ENCODE measurements at places on chromosomes 7 and 10. TPM values are rescaled to one million over a fixed set of nuclear protein-coding genes. Genes with fewer than 3 reads are reported as not detected.

Gene SLC26A3
- total RNA-seq: not detected

Gene TFPI2
- total RNA-seq: 14.4 TPM

Gene DENND2A
- 39.0 TPM for total RNA-seq

Gene GFRA1
- total RNA-seq: 6.3 TPM

Gene ZCCHC24
- 44.4 TPM for total RNA-seq

Gene AKAP9
- 30.8 TPM for total RNA-seq

Data from fibroblast of lung (primary cell).